ENCODE measurements at places on chromosomes 6 and 20.
A peak's percentile ranks its signal among the peaks of the same experiment; 100 is the strongest.

DNA sequence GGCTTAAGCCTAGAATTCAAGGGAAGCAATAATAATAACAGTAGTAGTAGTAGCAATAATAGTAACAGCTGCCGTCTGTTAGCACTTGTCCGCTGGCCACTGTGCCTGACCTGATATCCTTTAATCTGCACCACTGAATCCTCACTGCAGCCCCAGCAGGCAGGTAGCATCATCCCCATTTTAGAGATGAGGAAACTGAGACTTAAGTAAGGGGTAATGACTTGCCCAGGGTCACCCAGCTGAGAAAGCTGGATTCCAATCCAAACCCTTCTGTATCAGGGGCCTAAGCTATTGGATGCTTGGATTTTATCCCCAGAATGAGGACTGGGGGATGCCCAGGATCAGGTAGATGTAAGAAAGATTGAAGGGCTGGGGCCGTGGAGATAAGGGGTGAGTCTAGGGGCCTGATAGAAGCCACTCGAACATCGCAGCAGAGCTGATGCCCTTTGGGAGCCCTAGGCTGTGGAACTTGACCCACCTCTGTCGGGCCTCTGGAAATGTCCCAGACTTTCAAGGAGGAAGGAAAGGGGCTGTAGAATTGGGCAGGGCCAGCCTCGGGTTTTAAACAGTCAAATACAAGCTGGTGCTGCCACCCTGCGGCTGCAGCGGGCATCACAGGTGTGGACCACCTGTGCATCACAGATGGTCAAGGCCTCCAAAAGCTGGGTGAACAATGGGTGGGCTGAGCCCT lies 102.1 kb upstream of the MYL9 start:
- no peak for DNase-seq

DNA sequence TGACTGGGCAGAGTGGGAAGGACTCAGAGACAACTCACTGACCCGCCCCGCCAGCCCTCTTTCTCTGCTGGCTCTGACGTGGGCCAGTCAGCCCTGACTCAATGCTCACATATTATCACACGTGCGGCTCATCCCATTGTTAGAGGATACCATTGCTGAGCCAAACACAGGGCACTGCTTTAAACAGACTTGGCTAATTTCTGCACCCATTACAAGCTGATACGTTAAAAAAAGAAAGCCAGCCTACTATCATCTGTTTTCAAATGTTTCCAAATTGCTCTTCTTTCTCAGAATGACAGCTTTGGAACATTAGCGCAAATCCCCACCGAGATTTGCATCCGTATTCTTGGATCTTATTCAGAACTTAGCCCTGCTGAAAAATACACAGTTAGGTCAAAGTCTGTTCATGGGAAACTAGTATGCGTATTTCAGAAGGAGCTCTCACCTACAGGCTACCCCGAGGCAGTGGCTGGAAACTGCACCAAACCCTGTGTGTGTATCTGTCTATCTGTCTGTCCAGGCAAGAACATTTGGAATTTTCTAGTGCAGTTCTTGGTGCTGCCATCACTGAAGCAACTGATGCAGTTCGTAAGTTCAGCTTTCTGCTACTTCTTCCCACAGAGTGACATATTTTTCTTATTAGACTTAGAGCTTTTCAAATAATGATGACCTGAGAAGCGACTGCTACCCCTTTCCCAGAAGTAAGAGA lies 32.8 kb downstream of the RAMACL start:
- DNase-seq = peak; percentile 61

DNA sequence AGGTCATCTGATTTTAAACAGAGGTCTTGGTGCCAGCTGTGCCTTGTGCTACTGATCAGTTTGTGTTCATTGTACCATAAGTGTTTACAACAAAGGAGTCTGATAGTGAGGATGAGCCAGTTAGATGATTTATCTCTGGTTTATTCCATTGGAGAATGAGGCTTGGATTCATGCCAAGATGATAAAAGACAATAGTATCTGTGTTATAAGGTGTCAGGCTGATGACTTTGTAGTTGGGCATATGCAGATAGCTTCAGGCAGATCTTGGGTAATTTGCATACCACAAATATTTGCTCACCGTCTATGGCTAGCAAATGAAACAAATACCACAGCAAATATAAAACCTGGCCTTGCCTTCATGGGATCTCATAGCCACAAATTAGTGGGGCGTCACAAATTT lies 43.3 kb upstream of the PHACTR2 start:
- no peak for DNase-seq

GRCh38 chr6:364609-365540 lies 26.7 kb upstream of the IRF4 start:
- no peak for DNase-seq

DNA sequence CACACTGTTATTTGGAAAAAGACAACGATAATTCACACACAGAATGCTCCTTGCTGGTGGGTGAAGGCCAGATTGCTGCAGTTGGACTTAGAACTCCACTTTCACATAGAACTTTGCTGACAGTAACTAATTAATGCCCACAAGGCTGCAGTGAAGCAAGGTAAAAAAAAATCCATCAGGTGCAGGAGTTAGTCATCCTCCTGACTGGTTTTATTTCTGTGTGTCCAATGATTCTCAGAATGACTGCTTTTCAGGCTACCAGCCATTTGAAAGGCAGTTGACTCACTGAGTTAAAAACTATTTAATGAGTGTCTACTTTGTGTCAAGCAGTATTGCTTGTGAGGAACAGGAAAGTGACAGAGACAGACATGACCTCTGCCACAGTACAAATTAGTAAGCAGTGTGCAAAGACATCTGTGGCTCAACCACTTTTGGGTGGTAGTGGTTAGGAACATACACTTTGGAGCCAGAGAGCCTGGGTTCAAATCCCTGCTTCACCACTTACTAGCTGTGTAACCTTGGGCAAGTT lies 41.9 kb downstream of the ELOVL5 start:
- no peak for DNase-seq

- peak; percentile 79 for DNase-seq
Observed at GRCh38 chr6:133707456-133707855, 181.5 kb upstream of the TCF21 start.

GRCh38 chr6:105803442-105803841 lies 282.7 kb upstream of the PRDM1 start:
- DNase-seq = no peak

Data from AG04450 (cell line).